Hepatocyte (in vitro differentiated cells): ENCODE measurements at places on chromosomes 1 and 21. TPM values are rescaled to one million over a fixed set of nuclear protein-coding genes. Genes with fewer than 3 reads are reported as not detected.

GRCh38 chr1:22920026-22920733 lies 52.5 kb downstream of the LACTBL1 start:
- H3K36me3 ChIP-seq, result no peaks in the 10 kb centered on the region
- no peaks in the 10 kb centered on the region for H3K27me3 ChIP-seq
- H3K4me1 ChIP-seq, result no peaks in the 10 kb centered on the region
- no peak overlapping the region for H3K4me3 ChIP-seq

Gene GPR37L1
- 0.39 and 0.47 TPM in 2 replicates for polyA plus RNA-seq

Gene C1orf226
- polyA plus RNA-seq, result 2.8 and 4.8 TPM in 2 replicates

DNA sequence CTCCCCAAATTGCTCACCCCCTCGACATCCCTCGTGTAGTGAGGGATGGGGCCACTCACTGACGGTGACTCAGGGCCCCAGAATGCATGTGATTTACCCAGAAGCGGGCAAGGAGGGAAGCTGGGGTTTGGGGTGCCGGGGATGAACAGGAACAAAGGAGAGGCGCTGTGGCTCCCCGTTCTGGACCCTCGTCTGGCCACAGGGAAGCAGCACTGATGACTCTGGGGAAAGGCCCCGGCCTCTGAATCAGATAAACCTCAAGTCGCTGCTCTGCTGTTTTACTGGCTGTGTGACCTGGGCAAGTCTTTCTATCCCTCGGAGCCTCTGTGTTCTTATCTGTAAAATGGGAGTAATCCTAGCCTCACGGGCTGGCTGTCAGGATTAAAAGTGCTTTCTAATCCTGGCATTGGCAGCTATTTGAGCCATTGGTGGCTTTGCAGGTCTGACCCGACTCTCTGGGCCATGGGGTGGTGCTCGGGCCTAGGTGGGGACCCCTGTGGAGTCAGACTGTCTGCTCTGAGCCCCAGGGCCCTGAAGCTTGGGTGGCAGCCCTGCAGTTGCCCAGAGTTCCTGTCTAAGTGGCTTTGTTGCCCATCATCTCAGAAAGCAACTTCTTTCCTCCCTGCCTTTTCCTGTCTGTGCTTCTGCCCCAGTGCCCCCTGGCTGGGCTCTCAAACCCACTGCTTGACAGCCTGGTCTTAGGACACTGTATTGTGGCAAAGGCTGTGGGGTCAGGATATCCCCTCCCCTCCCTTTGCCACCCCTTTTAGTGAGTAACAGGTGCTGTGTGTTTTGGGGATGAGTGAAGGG lies 5.5 kb downstream of the TNFRSF1B start:
- H3K4me1 ChIP-seq, result peaks cover under 1% of the 10 kb centered on the region
- H3K27ac ChIP-seq, result no peak overlapping the region
- no peaks in the 10 kb centered on the region for H3K36me3 ChIP-seq
- peaks cover 7% of the 10 kb centered on the region for H3K27me3 ChIP-seq
- no peak overlapping the region for H3K4me3 ChIP-seq
- DNase-seq, result no peak

DNA sequence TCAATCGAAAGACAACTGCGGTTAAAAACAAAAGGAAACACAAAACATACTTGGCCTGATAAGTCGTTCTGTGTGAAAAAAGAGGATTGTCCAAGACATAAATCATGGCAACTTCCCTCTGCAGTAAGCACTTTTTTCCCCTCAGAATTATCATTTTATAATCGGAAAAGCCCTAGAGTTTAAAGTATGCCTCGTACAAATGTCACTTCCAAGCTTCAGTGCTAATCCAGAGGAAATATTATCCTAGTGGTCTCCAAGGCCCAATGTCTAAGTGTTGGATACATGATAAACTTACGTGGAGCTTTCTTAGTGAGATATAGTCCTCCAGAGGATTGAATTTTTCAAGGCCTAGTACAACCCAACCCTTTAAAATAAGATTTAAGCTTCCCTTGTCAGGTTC lies 11.2 kb upstream of the NTMT2 start:
- no peak for DNase-seq
- H3K27ac ChIP-seq, result no peak overlapping the region
- H3K27me3 ChIP-seq, result no peaks in the 10 kb centered on the region
- H3K36me3 ChIP-seq, result no peaks in the 10 kb centered on the region

GRCh38 chr1:74731399-74732052 lies 1.3 kb downstream of the CRYZ start:
- no peaks in the 10 kb centered on the region for H3K36me3 ChIP-seq
- H3K4me3 ChIP-seq, result no peak overlapping the region
- no peaks in the 10 kb centered on the region for H3K27me3 ChIP-seq
- peaks cover 14% of the 10 kb centered on the region for H3K4me1 ChIP-seq

- no peaks in the 10 kb centered on the region for H3K36me3 ChIP-seq
- DNase-seq, result no peak
- H3K4me1 ChIP-seq, result peaks cover 48% of the 10 kb centered on the region
- peak overlapping the region; percentile 100 for H3K27ac ChIP-seq
- H3K27me3 ChIP-seq, result no peaks in the 10 kb centered on the region
Observed at GRCh38 chr1:156747742-156748669, 3.5 kb downstream of the HDGF start.

DNA sequence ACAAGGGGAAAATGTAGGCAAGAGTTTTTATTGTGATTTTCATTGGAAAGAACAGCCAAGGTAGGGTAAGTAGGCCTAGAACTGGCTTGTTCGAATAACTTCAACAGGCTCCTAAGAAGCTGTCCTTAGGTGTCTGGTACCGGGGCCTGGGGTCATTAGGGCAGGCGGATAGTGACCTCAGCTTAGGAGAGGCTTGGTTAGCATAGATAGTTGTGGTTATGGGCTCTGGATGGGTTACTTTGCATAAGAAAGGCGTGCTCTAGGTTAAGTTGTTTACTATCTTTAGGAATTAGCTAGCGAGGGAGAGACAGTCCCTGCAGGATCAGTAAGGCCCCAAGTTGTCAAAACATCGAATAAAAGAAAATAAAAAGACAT lies 20.7 kb upstream of the HPCAL4 start:
- no peaks in the 10 kb centered on the region for H3K36me3 ChIP-seq
- peaks cover 4% of the 10 kb centered on the region for H3K4me1 ChIP-seq
- no peak overlapping the region for H3K4me3 ChIP-seq
- no peak for DNase-seq
- peaks cover 24% of the 10 kb centered on the region for H3K27me3 ChIP-seq
